Amniotic stem cell (primary cell): ENCODE measurements at places on chromosomes 12 and 14.

DNA sequence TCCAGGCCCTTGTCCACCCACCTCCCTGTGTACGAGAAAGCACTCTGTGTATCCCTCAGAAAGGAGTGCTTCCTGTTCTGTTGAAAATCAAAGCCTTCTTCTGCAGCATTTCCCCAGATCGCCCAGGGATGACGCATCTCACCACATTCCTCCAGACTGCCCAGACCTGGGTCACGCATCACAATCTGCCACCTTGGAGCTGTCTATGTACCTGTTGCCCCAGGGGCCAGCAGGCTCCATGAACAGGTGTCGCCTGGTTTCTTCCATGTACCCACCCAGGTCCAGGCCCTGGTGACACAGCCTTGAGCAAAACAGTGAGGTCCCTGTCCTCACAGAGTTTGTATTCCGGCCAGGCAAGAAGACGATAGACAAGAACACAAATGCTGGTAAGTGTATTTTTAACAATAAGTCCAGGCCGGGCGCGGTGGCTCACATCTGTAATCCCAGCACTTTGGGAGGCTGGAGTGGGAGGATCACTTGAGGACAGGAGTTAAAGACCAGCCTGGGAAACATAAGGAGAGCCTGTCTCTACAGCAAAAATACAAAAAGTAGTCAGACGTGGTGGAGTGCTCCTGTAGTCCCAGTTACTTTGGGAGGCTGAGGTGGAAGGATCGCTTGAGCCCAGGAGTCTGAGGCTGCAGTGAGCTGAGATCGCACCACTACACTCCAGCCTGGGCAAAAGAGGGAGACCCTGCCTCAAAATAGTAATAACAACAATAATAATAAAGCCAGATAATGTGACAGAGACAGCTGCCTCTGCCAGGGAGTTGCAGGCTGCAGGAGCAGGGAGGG, 6.8 kb upstream of the PPP1R13B start:
- DNase-seq, result no peak

GRCh38 chr14:74737753-74738325, 24.9 kb downstream of the FCF1 start:
- DNase-seq, result no peak

GRCh38 chr12:6125310-6125608, 789 bp upstream of the VWF start:
- no peak for DNase-seq

GRCh38 chr12:91910871-91911388, 234.7 kb downstream of the BTG1 start:
- no peak for DNase-seq

- DNase-seq, result peak; percentile 48
These were observed 2.4 kb upstream of the NAB2 start for GRCh38 chr12:57086493-57087009.

GRCh38 chr14:103984196-103984595, 41.9 kb upstream of the RD3L start:
- DNase-seq, result no peak

DNA sequence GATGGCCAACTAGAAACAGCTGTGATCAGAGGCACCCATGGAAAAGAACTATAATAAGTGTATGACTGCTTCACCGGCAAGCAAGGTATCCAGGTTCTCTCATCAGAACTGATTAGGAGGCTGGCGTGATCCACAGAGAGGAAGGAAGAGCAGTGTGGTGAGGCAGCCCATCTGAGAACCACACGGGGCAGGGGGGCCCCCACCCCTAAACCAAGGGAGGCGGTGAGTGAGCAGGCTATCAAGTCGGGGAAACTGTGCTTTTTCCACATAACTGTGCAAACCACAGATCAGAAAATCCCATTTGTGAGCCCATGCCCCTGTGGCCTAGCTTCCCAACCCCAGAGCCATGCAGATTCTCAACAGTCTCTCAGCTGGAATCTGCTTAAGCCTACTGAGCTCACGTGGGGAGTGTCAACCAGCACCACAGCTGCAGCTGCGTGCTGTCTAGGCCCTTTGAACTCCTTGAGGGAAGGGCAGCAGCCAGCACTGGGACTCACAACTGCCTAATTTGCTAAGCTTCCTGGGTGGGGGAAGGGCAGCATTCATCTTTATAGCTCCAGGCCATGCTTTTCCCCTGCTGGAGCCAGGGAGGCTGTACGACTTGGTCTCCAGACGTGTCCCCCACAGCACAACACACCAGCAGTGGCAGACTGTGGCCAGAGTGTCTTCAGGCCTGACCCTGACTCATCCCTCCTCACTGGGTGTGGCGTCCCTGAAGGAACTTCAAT, 444.4 kb upstream of the ATP2B1 start:
- no peak for DNase-seq

DNA sequence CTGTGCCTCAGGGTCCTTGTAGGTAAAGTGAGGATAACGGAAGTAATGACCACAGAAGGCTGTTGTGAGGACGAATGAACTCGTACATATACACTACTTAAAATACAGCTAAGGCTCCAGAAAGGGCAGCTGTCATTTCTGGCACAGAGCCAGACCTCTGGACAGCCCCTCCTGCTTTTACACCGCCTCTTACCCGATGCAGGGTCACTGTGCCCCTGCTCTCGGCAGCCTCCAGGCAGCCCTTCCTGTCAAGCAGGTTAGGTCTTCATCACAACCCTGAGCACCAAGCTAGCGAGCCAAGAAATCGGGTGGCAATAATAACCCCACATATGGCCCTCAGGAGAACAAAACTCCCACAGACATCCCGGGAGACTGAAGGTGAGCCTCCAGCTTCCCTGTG, 8.5 kb downstream of the TMEM229B start:
- DNase-seq, result no peak

GRCh38 chr12:71186571-71187288, 28.9 kb upstream of the TSPAN8 start:
- DNase-seq, result no peak

- no peak for DNase-seq
These were observed 51.3 kb upstream of the NPFF start for GRCh38 chr12:53558631-53559030.

GRCh38 chr14:76971549-76971948, 57.0 kb downstream of the IRF2BPL start:
- no peak for DNase-seq

- DNase-seq, result no peak
These were observed 18.0 kb upstream of the TCP11L2 start for GRCh38 chr12:106284358-106285105.

- DNase-seq, result no peak
These were observed 72.6 kb upstream of the TCL1A start for GRCh38 chr14:95786566-95786965.

GRCh38 chr14:35669782-35670181, 135.8 kb downstream of the INSM2 start:
- peak; percentile 14 for DNase-seq
